A549 treated with Mapracorat at 1 μM for 4 hours (cell line): ENCODE measurements at places on chromosomes 13 and 19. TPM values are rescaled to one million over a fixed set of nuclear protein-coding genes. Genes with fewer than 3 reads are reported as not detected.

The LMTK3 gene
- total RNA-seq, result 2.1 to 5.4 TPM (median 4.9 TPM) in 5 replicates

The CYSLTR2 gene
- not detected in 5 replicates for total RNA-seq

The SRRM5 gene
- total RNA-seq, result 0.53 to 1.1 TPM (median 0.79 TPM) in 5 replicates

The NPAS1 gene
- 6.0 to 9.0 TPM (median 6.7 TPM) in 5 replicates for total RNA-seq

The ELAVL1 gene
- total RNA-seq, result 60.5 to 67.8 TPM (median 65.2 TPM) in 5 replicates

The PTGIR gene
- 0.06 to 0.10 TPM (median 0.06 TPM) in 3 of 5 replicates, not detected in the others for total RNA-seq

The ZNF600 gene
- total RNA-seq, result 0.08 to 0.29 TPM (median 0.11 TPM) in 5 replicates

The CGB5 gene
- total RNA-seq, result 0.38 to 0.85 TPM (median 0.62 TPM) in 4 of 5 replicates, not detected in the other

The NXNL1 gene
- not detected in 5 replicates for total RNA-seq

The TMEM255B gene
- 0.57 to 1.2 TPM (median 0.67 TPM) in 5 replicates for total RNA-seq

The TNFAIP8L1 gene
- total RNA-seq, result 2.9 to 4.4 TPM (median 3.7 TPM) in 5 replicates

The ZNF43 gene
- 2.4 to 3.8 TPM (median 3.2 TPM) in 5 replicates for total RNA-seq

The LACC1 gene
- total RNA-seq, result 2.9 to 3.4 TPM (median 3.1 TPM) in 5 replicates

The SAMD1 gene
- 30.0 to 42.9 TPM (median 39.6 TPM) in 5 replicates for total RNA-seq

The GPR18 gene
- not detected in 5 replicates for total RNA-seq

The PPM1N gene
- total RNA-seq, result 7.1 to 10.4 TPM (median 8.1 TPM) in 5 replicates

The TNFSF9 gene
- total RNA-seq, result 2.9 to 6.0 TPM (median 4.5 TPM) in 5 replicates

The MBD3L2 gene
- not detected in 5 replicates for total RNA-seq

The GPR12 gene
- not detected in 5 replicates for total RNA-seq

The ZNF524 gene
- total RNA-seq, result 11.3 to 19.0 TPM (median 17.5 TPM) in 5 replicates

The U2AF1L4 gene
- total RNA-seq, result 24.6 to 30.2 TPM (median 25.0 TPM) in 5 replicates

The NLRP11 gene
- total RNA-seq, result 0.04 TPM in 1 of 5 replicates, not detected in the others

The LNX2 gene
- total RNA-seq, result 3.3 to 4.1 TPM (median 3.8 TPM) in 5 replicates

The IL11 gene
- total RNA-seq, result 16.3 to 22.0 TPM (median 18.1 TPM) in 5 replicates

The TICAM1 gene
- total RNA-seq, result 6.4 to 10.0 TPM (median 8.6 TPM) in 5 replicates

The TUBA3C gene
- not detected in 5 replicates for total RNA-seq

The RDH8 gene
- 0.21 to 0.65 TPM (median 0.36 TPM) in 5 replicates for total RNA-seq
